ENCODE measurements at places on chromosomes 4 and X.
A peak's percentile ranks its signal among the peaks of the same experiment; 100 is the strongest.

DNA sequence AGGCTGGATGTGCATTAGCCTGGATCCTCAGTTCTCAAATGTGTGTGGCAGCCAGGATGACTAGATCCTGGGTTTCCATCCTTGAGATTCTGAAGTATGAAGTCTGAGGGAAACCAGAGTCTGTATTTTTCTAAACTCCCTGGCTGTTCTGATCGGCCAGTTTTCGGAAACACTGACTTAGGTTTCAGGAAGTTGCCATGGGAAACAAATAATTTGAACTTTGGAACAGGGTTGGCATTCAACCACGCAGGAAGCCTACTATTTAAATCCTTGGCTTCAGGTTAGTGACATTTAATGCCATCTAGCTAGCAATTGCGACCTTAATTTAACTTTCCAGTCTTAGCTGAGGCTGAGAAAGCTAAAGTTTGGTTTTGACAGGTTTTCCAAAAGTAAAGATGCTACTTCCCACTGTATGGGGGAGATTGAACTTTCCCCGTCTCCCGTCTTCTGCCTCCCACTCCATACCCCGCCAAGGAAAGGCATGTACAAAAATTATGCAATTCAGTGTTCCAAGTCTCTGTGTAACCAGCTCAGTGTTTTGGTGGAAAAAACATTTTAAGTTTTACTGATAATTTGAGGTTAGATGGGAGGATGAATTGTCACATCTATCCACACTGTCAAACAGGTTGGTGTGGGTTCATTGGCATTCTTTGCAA is 67.6 kb downstream of the PDGFRA start:
- no peak for DNase-seq

DNA sequence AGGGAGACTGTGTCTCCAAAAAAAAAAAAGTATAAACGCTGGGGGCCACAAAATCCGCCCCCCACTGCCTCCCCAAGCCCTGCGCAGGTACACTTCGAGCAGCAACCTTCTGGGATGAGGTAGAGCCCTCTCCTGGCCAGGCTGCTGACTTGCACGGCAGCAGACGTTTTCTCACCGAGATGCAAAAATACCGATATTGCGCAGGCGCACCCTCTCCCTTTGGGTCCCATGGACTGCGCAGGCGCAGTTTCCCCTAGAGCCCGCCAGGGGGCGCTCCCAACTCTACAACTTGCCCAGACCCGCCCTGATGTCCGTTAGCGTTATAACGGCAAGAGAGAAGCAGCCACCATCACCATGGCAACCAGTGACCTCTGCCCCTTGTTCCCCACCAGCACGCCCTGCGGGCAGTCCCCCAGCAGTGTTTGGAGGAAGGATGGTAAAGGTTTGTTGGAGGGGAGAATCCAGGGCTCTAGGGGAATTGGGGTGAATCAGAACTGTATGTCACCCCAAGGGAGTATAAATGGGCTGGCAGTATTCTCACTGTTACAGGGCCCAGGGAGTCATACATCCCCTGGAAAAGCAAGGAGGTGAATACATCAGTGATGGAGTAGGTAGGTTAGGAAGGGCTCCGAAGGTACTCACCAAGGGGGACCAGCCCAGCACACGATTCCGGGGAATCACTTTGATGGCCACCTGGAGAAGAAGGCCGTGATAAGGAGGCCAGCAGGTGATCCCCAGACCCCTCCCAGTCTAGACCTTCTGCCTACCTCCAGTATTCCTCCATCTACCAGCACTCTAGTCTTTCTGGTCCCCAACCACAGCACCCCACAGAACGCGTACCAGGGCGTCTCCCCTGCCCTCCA is 1.5 kb downstream of the PIM2 start:
- peak; percentile 95 for DNase-seq

DNA sequence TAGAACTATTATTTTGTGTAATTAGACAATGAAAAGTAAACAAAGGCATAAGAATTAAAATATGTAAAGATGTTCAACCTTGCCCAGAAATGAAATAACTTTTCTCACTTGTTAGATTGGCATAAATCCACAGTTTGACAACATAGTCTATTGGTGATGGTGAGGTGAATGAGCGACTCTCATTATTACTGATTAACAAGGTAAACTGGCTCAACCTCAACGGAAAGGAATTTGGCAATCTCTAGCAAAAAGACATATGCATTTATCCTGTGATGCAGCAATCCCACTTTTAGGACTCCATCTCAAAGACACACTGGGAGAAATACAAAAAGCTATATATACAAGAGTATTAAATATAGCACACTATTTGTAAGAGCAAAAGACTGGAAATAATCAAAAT is 22.3 kb downstream of the UBA6 start:
- DNase-seq = no peak

DNA sequence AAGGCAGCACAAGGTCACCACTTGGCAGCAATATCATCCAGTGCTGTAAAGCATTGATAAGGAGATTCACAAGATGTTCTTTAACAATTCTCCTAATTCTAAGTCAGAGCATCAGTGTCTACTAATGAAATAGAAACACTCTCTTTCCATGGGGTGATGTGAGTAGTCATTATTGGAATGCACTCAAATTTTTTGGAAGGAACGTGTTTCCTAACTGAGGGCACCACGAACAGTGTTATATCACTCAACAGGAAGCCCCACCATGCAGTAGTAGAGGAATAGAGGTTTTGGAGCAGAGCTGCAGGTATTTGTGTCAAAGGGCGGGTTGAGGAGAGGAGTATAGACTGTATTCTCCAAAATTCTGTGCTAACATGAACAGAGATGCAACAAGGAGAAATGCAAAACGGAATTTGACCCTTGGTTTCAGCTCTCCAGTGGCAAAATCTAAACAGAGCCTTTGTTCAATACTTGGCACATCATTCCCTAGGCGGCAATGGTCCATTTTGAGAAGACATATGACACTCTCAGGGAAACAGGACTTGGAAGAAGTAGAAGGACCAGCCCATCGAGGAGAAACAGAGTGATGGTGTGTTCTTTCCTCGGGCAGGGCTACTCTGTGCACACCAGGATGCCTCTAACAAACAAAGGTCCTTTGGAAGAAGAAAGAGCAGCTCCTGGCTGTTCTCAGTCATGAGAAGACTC is 98.9 kb downstream of the CPEB2 start:
- no peak for DNase-seq

GRCh38 chr4:73650250-73650649 is 30.0 kb upstream of the RASSF6 start:
- no peak for DNase-seq

DNA sequence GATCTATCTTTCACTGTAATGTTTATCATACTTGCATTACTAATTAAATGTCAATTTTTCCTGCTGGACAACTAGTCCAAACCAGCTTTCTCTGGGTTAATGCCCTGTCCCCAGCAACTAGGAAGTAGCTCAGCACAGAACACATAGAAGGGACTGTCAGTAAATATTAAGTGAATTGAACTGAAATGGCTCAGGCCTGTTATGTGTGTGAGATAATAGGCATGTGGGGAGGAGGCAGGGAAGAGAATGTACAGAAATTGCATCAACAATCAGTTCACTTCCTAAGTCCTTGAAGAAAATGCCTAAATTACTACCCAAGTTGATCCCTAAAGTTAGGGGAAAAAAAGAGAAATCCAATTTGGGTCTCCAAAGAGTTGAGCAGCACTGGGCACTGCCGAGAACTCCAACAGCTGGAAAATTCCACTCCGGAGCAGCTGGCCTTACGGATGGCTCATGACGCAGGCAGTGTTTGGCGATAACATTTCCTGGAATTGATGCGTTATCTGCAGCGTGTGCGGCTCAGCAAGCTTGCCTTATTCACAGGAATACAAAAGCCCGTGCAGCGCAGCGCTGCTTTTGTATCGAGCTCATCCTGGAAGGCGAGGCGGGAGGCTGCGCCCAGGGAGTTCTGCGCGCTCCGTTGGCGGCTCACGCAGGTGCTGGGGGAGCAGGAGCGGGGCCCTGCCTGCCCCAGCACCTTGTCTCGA is 297.3 kb upstream of the LCORL start:
- DNase-seq = peak; percentile 97

GRCh38 chr4:1975880-1976279 is 32.9 kb downstream of the NELFA start:
- no peak for DNase-seq

DNA sequence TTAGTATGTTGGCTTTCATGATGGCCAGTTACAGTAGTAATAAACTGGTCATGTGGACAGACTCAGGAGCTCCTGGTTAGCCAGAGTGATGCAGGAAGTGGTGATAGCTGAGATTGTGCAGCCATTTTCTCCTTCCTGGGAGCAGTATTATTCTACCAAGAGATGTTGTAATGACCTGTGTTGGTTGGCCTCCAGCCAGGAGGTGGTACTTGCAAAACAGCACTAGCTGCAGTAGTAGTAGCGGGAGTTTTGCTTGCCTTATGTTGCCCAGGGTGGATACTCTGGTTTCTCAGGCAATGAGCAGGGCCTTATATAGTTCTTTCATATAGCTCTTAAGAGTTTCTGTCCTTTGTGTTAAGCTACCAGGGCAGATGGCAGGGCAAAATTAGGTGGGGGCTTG is 998.8 kb downstream of the GLUD2 start:
- DNase-seq = peak; percentile 3

DNA sequence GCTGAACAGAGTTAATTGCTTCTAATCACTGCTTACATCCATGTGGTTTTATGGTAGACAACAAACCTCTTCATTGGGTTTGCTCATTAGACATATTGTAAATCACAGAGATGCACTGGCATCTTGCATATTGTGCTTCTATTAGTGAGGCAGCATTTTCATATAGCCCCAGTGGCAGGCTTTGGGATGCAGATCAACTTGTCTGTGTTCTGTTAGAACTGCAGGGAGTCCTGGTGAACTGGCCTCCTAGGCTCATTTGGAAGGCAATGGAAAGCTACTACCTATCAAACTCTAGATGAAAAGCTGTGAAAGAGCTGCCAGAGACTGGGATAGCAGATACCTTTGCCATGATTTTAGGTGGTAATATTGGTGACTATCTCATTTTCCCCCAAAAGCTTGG is 108.8 kb downstream of the NAA11 start:
- DNase-seq = no peak

GRCh38 chr4:95095348-95095974 is 337.7 kb downstream of the BMPR1B start:
- DNase-seq = peak; percentile 71

GRCh38 chr4:132180020-132180427 is 969.1 kb upstream of the PCDH10 start:
- DNase-seq = no peak

- peak; percentile 53 for DNase-seq
Measured at GRCh38 chr4:186021461-186022167, 47.3 kb upstream of the TLR3 start.

DNA sequence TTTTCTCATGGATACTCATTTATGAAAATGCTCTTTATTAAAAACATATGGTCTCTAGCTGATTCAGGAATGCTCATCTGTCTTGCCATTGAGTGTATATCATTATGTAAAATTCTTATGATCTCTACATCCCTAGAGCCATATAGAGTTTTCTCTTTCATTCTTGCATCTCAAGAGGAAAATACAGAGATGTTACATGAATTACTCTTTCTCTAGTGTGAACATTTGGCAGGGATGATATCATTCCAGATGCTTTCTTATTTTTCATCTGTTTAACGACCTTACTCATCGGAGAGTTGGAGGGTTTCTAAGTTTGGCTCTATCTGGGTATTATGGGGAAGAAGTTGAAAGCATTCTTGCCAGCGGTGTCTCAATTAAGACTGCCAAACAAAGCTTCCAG is 202.9 kb upstream of the SLC7A11 start:
- DNase-seq = no peak

GRCh38 chr4:90174621-90175023 is 47.4 kb downstream of the CCSER1 start:
- peak; percentile 44 for DNase-seq

DNA sequence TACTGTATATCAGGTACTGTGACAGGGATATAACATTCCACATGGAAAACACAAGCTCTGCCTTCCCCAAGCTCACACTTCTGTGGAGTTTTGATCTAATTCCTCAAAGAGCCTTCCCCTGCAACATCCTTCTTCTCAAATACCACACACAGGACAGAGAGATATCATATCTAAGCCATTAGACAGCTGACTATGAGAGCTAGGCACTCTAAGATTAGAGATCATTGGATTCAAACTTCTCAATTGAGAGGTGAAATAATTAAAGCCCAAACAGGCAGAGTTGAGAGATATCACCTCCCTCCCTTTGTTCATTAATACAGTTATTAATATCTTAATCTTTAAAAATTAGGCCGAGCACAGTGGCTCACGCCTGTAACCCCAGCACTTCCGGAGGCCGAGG is 25.0 kb downstream of the TEC start:
- no peak for DNase-seq

DNA sequence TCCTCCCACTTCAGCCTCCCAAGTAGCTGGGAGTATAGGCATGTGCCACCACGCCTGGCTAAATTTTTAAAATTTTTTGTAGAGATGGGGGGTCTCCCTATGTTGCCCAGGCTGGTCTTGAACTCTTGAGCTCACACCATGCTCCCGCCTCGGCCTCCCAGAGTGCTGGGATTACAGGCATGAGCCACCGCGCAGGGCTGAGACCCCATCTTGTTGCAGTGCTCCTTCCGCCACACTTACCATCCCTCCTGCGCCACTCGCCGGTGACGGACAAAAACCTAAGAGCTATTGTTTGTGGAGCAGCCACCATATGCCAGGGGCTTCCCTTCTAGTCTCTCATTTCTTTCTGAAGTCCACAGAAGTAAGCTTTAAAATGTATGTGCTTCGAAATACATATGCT is 34.5 kb downstream of the NSG1 start:
- DNase-seq = no peak

DNA sequence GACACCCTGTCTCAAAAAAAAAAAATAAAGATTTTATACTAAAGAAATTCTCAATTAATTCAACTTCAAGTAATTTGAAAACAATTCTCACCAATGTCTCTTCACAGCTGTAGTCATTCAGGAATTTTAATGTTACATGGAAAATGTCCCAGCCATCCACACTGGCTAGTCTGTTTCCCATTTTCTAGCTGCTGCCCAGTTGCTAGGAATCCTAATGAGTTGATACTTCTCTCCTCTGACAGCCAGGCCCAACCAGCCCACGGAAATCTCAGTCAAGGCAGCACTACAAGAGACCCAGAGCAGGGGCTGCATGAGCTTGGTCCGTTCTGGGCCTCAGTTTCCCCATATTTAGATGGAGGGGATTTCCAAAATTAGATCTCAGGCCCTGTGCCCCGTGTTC is 59.1 kb downstream of the CASP3 start:
- DNase-seq = no peak

- DNase-seq = no peak
Measured at GRCh38 chr4:4658052-4658451, 116.2 kb upstream of the STX18 start.
